ENCODE measurements at places on chromosomes 2 and 18.

DNA sequence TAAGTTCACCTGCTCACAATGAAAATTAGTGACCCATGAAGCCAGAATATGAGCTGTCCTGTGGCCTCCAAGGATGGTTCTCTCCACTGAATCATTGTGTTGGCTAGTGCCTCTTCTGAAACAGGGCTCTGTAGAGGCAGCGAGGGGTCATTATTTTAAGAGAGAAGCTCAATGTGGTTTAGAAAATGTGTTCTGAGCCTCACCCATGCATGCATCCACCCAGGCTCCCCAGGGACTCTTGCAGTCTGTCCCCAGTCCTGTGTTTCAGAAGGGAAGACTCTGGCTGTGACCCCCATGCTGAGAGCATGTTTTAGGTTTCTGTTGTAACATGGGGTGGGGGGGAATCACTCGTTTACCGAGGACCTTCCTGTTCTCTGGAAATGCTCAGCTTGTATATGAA lies 135.2 kb downstream of the RNF144A start:
- no peak for DNase-seq

DNA sequence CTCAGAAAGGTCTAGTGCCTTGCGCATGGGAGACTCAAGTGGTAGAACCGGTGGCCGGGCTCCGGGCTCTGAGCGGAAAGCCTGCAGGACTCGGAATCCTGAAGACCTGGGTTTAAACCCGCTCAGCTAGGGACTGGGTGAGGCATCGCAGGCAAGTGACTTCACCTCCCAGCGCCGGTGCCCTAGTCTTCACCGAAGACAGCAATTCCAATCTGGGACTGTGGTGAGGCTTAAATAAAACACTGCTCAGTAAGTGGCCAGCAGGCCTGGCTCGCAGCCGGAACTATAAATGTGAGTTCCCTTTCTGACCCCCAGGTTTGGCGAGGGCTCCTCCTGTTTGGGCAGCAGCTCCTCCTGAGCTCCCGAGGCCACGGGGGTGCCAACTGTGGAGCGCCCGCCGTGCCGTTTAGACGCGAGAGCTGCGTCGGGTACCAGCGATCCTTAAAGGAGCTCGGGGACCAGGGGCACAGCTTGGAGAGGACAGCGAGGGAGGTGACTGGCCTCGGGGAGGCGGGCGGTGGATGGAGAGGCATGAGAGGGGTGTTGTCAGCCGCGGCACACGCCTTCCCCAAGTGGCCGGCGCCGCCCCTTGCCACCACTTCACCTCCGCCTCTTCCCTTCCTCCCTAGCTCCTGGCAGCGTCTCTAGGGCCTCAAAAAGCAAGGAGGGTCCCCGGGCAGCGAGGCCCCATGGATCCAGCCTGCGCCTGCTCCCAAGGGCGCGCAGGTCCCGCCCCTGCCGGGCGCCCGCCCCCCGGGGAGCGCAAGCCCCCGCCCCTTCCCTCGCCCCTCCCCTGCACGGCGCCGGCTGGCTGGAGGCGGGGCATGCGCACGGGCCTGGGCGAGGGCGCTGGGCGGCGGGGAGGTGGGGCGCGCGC lies 757 bp upstream of the MTCL1 start:
- peak; percentile 85 for DNase-seq

- DNase-seq, result no peak
Observed at GRCh38 chr2:19851116-19851695, 50.6 kb downstream of the TTC32 start.

DNA sequence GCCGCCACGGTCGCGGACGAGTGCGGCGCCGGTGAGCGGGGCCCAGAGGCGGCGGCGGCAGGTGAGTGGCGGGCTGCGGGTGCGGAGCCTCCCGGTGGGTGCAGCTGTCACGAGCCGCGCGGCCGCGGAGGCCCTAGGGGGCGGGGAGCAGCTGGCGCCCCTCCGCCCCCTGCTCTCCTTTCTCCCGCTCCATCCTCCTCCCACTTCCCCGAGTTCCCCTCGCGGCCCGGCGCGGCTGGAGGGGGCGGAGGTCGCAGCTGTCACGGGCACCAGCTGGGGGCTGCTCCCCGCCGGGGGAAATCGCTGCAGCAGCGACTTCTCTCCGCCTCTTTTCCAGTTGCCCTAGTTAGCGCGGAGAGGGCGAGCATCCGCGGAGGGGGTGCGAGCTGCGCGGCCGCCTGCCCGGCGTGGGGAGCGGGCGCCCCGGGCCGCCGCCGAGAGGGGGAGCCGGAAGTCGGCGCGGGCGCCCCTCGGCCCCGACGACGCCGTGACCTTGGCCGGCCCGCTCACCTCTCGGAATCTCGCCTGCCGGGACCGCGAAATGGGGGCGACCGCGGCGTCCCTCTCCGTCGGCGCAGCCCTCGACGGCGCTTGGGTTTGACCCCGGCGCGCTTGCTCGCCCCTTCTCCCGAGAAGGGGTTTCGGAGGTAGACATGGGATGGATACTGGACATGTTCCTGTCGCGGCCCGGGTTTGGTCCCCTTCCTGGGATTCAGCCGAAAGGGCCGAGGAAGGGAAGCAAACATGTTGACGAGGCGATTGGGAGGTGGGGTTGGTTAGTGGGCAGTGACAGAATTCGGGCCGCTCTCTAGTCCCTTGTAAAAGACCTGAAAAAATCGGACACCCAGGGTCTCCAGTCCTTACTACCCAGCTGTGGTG lies 727 bp downstream of the NCOA1 start:
- DNase-seq, result peak; percentile 69
